ENCODE measurements at places on chromosomes 7 and 10.

DNA sequence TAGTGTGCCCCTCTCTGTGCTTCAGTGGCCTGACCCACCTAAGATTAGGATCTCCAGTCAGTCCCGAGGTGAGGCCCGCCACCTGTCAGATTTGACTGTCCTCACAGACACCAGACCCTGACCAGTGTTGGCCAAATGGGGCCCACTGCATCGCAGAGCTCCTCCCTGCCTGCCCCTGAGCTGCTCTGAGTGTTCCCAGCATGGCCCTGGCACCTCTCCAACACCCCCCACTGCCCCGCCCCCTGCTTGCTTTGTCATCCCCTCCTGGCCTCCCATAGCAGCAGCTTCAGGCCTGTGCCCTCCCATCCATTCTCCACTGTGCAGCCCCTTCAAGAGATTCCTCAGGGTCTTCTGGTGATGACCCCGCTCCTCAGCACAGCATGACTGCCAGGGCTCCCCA lies 67.6 kb downstream of the C10orf120 start:
- no peak for DNase-seq

GRCh38 chr10:56823849-56824248 lies 462.8 kb upstream of the ZWINT start:
- peak; percentile 17 for DNase-seq

GRCh38 chr7:107628461-107629064 lies 32.1 kb upstream of the SLC26A4 start:
- DNase-seq: no peak

DNA sequence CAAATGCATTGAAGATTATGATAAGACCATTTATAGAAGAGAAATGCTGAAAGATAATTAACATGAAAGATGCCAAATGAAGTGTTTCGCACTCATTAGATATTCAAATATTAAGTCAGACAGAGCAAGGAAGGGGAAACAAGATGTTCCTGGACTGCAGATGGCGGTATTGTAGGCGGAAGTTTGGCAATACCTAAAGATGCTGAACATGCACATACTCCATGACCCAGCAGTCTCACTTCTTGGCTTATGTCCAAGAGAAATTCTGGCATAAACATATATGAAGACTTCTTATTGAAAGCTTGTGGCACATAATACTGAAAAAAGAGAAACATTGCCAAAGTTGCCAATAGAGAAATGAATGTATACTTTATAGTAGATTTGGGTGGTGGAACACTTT lies 325.4 kb upstream of the SEMA3C start:
- DNase-seq: no peak

DNA sequence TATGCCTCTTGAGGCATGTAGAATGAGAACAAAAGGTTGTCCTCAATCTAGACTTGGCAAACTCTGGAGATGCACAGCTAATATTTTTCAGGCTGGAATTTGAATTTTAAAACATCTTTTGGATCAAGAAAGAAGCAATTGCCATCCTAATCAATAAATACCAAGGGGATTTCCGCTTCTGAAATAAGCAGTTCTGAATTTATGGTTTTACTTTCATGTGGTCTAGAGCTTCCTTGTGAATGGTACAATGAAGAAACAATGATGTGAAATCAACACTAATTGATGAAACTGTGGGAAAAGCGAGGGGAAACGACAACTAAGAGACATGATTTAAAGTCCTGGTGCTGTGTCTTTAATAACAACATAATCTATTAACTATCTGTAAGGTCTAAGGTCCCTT lies 1202.7 kb downstream of the SORCS3 start:
- no peak for DNase-seq

DNA sequence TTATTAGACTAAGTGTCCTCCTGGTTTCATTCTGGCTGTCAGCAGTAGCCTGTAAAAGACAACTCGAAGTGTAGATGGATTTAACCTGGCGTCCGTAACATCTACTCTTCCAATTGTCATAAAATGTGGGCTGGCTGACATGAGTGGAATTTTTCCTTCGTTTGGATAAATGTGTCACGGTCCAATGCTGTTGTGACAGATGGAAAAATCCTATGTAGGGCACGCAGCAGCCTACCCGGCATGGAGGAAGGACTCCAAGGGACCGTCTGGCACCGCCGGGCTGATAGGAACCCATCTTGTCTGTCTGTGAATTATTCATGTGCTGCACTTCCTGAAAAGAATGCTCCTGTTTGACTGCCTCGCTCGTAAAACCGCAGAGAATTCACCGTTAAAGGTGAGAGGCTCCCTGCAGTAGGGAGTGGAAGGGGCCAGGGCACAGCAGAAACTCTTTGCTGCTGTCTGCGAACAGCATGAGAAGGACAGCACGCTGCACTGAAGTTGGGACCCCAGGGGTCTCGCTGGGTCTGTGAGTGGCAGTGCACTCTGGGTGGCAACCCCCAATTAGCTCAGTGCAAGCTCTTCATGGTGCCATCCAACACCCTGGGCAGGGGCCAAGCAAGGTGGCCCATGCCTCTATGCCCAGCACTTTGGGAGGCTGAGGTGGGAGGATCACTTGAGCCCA lies 1.6 kb upstream of the ORAI2 start:
- no peak for DNase-seq

DNA sequence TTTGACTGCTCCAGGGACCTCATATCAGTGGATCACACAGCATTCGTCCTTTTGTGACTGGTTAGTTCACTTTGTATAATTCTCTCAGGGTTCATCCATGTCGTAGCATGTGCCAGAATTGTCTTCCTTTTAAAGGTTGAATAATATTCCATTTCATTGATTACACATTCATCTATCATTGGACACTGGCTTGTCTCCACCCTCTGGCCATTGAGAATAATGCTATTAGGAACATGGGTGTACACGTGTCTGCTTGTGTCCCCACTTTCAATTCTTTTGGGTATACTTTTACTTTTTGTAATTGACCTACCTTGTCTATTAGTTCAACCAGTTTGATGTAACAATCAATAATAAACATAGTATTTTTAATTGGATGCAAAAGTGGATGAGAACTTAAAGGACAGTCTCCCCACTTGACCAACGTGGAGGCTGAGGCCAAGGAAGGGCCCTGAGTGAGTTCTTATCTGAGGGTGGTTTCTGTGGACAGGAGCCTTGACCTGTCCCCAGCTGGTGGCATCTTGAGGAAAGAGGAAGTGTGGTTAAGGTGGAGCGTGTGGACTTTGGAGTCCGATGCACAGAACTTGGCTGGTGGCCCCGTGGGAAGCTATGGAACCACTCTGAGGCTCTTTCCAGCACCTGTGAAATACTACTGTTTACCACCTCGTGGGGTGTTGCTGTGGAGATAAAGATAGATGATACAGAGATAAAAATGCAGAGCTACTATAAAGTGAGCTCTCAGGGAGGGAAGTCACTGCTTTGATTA lies 16.6 kb downstream of the WDFY4 start:
- no peak for DNase-seq

GRCh38 chr7:136061433-136061832 lies 84.3 kb upstream of the MTPN start:
- DNase-seq: no peak

All from Calu3 (cell line).